ENCODE measurements at places on chromosomes 1 and 21.

DNA sequence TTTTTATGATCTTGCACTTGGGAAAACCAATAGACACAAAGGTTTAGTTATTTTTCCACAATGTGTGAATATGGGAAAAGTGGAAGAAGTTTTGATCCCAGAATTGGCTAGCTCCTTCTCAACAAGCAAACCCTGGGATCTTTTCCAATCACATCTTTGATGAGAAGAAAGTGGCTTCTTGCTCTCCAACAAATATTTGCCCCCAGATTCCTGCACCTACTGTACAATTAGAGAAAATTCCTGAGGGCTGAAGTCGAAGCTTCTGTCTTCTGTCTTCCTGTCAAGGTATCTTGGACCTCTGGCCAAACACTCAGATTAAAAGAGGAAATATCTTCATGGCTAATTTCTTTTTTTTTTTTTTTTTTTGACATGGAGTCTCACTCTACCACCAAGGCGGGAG is 113.1 kb upstream of the SLC45A1 start:
- DNase-seq, result no peak

GRCh38 chr1:31952825-31953220 is 14.7 kb upstream of the PTP4A2 start:
- no peak for DNase-seq

DNA sequence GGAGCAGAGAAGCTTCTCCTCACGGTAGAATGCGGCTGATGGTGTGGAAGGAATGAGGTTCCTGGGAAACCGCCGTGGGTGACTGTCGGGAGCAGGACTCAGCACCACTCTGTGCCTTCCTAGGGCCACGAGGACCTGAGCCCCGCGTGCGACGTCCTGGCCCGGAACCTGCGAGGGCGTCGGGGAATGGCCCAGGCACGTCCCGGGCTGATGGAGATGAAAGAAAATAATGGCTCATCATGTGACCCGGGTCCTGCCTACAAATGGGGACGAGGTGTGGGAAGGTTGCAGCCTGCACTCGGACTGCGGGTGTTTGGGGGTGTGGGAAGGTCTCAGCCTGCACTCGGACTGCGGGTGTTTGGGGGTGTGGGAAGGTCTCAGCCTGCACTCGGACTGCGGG is 25.1 kb upstream of the TTLL10 start:
- no peak for DNase-seq

GRCh38 chr21:35153671-35154070 is 104.6 kb upstream of the RUNX1 start:
- DNase-seq, result no peak

- no peak for DNase-seq
Observed at GRCh38 chr1:48681476-48682305, 95.0 kb downstream of the BEND5 start.

GRCh38 chr1:94796266-94796665 is 23.9 kb upstream of the SLC44A3 start:
- DNase-seq, result no peak

- no peak for DNase-seq
Observed at GRCh38 chr1:93999840-94000415, 90.7 kb upstream of the GCLM start.

- DNase-seq, result no peak
Observed at GRCh38 chr1:202351725-202352124, 3.2 kb downstream of the PPP1R12B start.

DNA sequence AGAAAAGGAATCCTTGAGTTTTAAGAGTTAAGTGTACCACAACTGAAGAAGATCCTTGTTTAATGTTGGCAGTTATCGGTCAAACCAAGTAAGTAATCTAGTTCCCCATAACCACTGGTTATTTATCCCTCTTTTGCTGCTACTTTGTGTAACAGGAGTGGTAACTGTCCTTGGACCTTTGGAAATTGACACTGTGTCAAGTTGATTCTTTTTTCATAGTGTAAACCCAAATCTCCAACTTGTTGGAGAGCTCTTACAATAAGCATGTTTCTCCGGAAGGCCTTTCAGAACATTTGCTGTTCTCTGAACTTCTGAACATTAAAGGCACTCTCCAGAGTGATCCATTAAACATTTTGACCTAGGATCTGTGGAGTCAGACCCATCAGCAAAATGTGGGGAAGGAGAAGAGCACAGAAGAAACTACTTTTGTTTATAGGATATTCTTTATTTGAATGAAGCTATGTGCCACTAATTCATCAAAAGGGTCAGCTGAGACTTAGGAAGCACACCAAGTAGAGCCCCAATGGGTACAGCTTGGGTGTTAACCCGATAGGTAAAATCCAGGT is 3.9 kb downstream of the AHCYL1 start:
- no peak for DNase-seq

DNA sequence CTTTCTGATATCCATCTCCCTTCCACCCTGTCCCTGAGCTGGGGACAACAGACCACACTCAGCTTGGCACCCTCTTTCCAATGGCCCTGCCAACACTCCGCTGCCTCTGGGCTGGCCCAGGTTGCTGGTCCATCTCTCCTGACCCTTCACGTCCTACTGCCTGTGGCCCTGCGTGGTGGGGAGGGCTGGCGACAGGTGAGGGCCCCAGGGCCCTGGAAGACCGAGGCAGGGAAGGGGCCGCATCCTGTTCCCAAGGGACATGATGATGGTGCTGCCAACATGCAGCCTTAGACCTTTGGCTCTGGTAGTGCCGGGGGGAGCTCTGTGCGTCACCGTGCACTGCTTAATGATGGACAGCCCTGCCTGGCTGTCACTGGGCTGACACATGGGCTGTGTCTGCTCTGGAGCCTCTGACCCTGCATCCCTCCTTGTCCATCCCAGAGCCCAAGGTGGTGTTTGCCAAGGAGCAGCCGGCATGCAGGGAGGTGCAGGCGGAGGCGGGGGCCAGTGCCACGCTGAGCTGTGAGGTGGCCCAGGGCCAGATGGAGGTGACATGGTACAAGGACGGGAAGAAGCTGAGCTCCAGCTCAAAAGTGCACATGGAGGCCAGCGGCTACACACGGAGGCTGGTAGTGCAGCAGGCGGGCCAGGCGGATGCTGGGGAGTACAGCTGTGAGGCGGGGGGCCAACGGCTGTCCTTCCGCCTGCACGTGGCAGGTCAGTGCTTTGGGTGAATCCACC is 65.2 kb downstream of the OBSCN start:
- no peak for DNase-seq

DNA sequence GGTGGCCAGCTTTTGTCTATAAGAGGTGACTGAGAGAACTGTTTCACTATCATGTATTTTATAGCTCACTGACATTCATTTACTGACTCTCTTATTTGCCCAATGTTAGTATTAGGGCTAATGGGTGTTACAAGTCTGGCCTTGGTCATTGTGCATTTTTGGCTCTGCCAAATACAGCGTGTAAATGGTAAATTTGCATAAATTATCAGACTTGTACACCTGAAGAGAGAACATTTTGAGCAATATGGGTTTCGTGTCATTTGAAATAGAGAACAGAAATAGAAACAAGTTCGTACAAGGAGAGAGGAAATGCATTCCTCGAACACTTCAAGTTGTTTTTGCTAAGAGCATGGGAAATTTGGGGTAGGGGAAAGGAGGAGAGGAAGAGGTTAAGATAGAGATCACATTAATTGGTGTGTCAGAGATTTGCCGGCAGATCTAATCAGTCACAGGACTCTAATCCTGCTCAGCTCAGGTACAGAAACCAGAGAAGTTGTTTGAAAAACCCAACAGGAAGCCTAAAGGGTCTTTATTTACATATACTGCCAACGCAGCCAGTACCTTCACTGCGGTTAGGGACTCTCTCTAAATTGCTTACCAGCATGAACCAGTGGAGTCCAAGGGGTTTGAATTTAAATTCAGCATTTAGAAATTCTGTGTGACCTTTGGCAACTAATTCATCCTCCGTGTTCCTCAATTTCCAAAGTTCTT is 261.5 kb downstream of the GPATCH2 start:
- DNase-seq, result no peak

DNA sequence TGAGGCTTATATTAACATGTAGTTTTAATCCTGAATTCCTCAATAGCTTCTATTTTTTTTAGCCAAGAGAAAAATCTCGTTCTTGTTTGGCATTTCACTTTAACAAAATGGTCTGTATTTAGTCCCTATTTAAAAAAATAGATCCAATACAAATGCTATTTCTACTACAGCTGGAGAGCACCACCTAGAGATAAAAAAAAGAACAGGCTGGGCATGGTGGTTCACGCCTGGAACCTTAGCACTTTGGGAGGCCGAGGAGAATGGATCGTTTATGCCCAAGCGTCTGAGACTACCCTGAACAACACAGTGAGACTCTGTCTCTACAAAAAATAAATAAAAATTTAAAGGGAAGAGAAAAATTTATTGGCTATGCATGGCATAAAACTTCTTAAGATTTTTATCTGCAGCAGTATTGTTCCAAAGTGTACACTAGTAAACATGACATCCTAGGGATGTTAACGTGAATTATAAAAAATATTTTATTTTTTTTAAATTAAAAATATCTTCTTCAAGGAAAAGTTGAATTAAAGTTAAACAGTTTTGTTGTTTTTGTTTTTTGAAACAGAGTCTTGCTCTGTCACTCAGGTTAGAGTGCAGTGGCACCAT is 4.4 kb downstream of the ST7L start:
- DNase-seq, result no peak

GRCh38 chr1:45820173-45820572 is 16.8 kb downstream of the MAST2 start:
- DNase-seq, result no peak

- no peak for DNase-seq
Observed at GRCh38 chr1:89765774-89766173, 55.1 kb upstream of the LRRC8D start.

DNA sequence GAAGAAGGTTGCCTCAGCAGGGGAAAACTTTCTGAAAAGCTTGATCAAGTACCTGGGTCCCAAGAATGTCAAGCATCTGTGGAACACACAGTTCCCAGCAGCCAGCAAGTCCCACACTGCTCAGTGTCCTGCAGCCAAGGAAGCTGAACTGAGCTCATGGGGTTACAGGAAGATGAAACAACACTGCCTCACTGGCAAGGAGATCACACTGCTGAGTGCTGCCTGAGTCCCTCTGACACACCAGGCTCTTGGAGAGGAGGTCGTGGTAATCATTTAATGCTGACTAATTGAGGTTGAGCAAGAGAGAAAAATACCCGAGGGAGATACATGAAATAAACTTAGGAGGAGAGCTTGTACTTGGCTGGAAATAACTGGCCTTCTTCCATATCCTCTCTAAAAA is 75.2 kb downstream of the MPZL1 start:
- no peak for DNase-seq

- no peak for DNase-seq
Observed at GRCh38 chr21:35336534-35336933, 287.4 kb upstream of the RUNX1 start.

- no peak for DNase-seq
Observed at GRCh38 chr1:231217056-231217455, 24.0 kb upstream of the GNPAT start.

DNA sequence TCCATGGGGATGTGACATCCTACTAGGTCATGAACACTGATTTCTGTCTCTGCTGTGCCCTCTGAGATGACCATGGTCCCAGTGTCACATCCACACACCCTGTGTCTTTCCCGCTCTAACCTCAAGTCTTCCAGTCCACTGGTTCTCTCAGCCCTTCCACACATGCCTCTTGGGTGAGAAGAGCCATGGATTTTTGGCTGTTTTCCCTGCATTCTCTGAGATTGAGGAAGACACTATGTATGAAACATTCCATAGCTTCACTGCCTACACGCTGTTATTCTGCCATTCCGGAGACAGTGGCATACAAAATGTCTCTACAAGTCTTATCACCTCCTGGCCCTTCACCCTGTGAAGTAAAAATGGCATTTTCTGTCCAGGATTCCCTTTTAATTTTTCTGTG is 247.3 kb downstream of the BACH1 start:
- DNase-seq, result no peak

GRCh38 chr1:6209661-6210580 is 4.0 kb downstream of the RNF207 start:
- DNase-seq, result no peak

GRCh38 chr1:179881642-179882252 is 338 bp upstream of the TOR1AIP1 start:
- DNase-seq, result peak; percentile 17

GRCh38 chr1:8701794-8702471 is 115.5 kb downstream of the RERE start:
- no peak for DNase-seq

DNA sequence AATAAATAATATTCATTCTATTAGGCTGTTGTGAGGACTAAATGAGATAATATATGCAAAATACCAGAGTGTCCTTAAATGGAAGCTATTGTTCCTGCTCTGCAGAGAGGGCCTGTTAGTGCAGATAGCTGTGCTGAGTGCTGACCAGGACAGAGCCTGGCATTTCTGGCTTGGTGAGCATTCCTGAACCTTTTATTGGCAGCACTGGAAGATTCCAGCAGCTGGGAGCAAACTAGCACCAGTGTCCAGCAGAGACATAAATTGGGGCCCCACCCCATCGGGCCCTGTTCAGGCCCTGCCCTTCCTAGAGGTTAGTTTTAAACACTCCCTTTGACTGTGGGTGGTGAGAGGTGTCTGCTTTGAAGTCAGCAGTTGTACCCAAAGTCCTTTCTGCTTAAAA is 85.9 kb upstream of the GADD45A start:
- no peak for DNase-seq

DNA sequence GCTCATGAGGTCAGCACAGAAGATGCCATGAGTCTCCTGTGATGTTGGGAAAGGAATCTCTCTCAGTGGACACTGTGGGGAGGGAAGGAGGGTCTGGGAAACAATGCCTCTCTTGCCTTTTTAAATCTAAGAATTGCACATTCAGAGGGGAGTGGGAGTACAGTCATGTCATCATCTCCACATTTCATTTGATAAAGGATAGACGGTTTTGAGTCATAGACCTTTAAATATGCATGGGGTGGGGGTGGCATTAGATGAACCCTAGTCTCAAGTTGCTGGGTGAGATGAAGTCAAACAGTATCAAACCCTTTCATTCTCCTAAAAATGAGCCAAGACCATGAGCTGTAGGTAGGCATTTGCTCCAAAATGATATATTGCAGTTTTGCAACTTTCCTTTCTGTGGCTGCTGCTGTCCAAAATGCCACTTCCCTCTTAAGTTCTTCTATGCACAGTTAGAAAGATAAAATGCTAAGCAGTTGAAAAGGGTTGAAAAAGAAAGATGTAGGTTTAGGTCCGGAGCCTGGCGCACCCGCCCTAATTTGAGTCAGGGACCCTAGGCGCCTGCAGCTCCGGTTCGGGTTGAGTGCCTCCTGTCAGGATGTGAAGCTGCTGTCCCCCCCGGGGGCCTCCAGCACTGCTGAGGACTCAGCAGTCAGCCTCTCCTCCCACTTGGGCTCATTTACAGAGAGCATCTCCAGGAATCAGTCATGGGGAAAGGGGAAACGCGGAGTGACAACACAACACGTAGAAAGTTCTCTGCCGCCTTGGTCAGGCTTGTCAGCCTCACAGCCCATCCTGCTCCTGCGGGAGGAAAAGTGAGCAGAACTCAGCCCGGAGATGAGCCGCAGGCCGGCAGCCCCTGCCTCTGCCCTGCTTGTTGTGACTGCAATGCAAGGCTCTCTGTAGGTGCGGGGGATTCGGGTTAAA is 479.3 kb upstream of the RUNX1 start:
- peak; percentile 47 for DNase-seq

DNA sequence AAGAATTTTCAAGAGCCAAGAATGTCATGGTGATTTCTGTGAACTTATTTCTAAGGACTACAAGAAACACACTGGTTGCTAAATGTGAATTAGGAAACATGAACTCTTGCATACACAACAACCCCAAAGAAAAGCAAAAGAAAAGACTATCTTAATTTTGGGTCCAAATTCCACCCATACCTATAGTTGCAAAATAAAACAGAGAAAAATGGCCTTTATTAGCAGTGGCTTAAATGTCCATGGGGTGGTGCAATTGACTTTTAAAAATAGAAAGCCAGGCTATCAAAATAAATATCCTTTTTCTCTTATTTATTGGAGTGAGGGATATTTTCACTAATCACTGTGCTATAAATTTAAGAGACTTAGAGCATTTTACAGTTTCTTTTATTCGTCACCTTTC is 80.9 kb upstream of the DPYD start:
- DNase-seq, result no peak
